ENCODE measurements at places on chromosomes 3 and 15.

GRCh38 chr15:94061041-94061440 is 170.3 kb upstream of the MCTP2 start:
- no peak for DNase-seq

DNA sequence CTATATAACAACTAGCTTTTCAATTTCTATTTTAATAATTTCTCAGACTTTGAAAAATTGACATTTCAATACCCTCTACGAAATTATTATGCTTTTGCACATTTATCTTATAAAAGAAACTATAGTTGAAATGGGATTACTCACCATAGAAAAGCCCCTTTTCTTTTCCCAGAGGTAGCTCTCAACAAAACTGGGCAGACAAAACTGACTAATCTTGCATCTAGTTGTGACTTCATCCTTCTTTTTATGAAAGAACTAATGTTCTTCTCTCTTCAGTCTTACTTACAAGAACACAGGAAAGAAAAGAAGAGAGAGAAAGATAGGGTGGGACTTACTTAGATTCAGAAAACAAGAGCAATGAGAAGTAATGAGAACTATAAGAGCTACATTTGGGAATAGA is 61.0 kb downstream of the GPR160 start:
- no peak for DNase-seq

DNA sequence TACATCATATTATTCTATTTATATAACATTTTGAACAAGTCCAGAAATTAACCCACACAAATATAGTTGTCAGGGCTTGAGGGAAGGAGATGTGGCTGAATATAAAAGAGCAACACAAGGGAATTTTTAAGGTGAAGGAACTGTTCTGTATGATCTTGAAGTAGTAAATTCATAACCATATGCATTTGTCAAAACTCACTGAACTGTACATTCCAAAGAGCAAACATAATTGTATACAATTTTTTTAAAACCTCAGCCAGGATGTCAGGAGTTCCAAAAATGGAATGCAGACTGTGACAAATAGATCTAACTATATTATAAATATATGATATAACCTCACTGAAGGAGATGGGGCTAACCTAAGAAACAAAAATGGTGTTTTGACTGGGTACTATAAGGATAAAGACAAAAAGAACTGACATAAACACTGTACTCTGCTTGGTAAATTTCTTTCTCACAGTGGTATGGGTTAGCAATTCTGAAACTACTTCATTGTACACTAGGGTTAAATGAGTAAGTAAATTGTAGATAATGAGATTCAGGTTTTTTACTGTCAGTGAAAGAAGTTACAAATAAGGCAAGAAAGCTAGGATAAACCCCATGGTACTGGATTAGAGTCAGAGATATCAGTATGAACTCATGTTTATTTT is 14.4 kb downstream of the GOLGB1 start:
- no peak for DNase-seq

- DNase-seq = peak; percentile 27
These were observed 65.5 kb downstream of the GALK2 start for GRCh38 chr15:49235446-49236124.

DNA sequence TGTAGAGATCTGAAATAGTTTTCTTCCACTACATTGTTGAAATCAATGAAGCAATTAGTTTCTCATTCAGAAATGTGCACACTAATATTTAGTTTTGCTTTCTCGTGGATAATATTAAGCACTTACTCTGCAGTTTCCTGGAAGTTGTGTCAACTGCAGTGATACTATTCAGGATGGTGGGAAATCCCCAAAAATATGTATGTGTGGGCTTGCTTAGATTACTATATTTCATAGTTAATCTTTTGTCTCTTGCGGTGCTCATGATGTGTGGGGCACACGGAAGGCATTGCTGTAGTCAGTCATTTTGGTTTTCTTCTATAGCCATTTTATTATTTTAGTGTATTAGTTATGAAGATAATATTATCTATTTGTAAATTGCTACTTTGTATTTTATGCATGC is 19.7 kb downstream of the RAB11A start:
- no peak for DNase-seq

All from activated naive CD4-positive, alpha-beta T cell treated with anti-CD3 and anti-CD28 coated beads, Interleukin-2, amount 50 U/mL, for 72 hours (primary cell).